ENCODE measurements at places on chromosomes 3 and 15.

GRCh38 chr3:142656575-142656974 lies 60.4 kb downstream of the PLS1 start:
- no peak for DNase-seq

- peak; percentile 88 for DNase-seq
These were observed 84.6 kb upstream of the DCBLD2 start for GRCh38 chr3:98986073-98986472.

DNA sequence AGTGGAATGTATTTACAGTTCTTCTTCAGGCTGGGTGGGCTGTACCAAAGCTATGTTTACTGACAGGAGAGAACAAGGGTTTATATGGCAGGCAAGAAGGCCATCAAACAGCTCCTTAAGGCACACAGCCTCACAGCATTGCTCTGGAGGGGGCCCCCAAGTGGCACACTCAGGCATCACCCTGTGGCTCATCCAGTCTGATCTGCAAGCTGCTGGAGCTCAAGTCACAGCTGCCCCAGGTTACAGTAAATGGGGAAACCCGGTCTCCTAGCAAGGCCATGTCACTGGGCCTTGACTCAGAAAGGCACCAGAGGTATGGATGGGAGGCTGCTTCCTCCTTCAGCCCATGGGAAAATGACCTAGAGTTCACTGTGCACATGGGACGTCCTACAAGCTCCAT lies 67.5 kb downstream of the TFG start:
- DNase-seq = no peak

GRCh38 chr3:183777016-183777618 lies 48.3 kb downstream of the MAP6D1 start:
- DNase-seq = no peak

DNA sequence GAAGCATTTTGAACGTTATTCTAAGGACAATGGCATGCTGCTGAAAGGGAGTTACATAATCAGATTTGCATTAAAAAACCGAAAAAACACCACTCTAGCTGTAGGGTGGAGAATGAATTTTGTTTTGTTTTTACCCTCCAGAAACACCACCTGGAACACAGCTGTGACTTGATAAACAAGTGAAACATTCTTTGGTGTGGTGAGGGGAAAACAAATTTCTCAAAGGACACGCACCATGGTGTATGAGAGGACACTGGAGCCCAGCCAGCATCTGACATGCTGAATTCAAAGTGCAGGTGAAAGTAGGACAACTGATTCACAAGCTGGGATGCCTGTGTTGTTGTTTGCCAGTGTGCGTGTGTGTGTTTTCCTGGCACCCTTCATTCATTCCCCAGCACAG lies 554.5 kb upstream of the TBL1XR1 start:
- DNase-seq = no peak

DNA sequence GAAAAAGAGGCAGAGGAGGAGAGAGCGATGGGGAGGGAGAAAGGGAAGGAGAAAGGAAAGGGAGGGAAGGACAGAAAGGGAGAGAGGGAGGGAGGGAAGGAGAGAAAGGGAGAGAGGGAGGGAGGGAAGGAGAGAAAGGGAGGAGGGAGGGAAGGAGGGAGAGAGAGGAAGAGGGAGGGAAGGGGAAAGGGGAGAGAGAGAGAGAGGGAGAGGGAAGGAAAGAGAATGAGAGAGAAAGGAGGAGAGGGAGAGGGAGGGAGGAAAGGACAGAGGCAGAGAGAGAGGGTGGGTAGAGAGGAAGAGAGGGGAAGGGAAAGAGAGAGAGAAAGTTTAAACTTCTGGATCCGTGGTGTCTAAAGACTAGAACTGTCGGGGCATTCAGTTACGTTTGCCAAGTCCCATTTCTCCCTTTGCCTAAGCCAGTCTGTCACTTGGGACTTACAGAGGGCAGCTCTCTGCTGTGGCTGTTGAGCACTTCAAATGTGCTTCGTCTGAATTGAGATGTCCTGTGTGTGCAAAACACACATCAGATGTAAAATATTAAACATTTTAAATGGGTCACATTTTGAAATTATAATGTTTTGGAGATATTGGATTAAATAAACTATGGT lies 62.6 kb downstream of the PLXNA1 start:
- DNase-seq = no peak

GRCh38 chr3:194691481-194692283 lies 6.0 kb downstream of the FAM43A start:
- DNase-seq = no peak

- DNase-seq = peak; percentile 85
These were observed 94.7 kb upstream of the TGFBR2 start for GRCh38 chr3:30511524-30512251.

DNA sequence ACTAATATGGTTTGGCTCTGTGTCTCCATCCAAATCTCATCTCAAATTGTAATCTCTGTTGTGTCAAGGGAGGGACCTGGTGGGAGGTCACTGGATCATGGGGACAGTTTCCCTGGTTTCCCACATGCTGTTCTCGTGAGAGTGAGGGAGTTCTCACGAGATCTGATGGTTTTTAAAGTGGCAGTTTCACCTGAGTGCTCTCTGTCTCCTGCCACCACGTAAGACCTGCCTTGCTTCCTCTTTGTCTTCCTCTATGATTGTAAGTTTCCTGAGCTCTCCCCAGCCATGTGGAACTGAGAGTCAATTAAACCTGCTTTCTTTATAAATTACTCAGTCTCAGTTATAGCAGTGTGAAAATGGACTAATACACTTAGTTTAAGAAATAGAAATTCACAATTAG lies 228.9 kb downstream of the CD47 start:
- DNase-seq = no peak

- DNase-seq = no peak
These were observed 74.2 kb upstream of the BHLHE40 start for GRCh38 chr3:4904811-4905695.

GRCh38 chr3:191362037-191362436 lies 31.7 kb upstream of the UTS2B start:
- no peak for DNase-seq

DNA sequence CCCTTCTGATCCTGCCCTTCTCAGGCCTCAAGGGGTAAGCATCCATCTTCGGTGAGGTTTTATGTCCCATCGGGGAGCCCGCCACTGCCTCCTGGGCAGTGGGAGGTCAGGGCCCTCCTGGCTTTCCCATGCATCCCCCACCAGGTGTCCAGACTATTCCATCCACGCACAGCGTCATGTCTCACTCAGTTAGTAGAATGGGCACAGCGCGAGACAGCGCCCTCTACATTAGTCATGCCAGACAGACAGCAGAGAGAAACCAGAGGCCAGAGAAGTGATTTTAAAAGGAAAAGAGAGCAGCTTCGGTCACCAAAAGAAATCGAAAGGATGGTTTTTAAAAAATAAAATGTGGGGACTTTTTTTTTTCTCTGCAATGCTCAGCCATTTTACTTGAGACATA lies 49.8 kb downstream of the ZDHHC3 start:
- no peak for DNase-seq

- DNase-seq = no peak
These were observed 127.0 kb upstream of the ROBO2 start for GRCh38 chr3:76912841-76913383.

- DNase-seq = no peak
These were observed 39.6 kb downstream of the GOLM2 start for GRCh38 chr15:44328135-44328534.

- no peak for DNase-seq
These were observed 95.9 kb upstream of the STT3B start for GRCh38 chr3:31436830-31437229.

DNA sequence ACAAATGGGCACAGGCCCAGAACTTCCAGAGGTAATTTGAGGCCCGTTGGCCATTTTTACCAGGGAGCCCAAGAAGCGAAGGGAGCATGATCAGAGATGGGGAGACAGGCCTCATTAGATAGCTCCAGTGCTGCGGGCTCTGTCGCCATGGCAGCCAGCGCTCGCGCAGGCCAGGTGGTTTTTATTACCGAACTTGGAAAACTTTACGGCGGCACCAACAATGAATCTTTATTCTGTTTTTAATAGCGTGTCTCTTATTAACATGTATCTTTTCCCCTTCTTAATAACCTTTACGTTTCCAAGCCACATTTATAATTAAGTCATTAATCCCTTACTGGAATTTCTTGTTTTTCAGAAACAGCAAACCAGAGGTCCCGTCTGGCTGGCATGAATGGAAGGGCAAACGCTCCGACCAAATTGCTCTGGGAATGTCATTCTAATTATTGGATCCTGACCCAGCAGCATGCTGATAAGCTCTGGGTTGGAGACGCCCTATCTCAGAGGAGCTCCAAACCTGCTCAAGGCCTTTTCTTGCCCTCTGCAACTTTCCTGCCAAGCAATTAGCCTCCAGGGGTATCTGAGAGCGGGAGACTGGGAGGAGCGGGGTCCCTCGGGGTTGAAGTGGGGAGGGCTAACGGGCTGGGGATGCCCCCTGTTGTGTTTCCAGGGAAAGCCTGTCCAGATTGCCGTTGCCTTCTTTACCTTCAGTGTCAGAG lies 256.4 kb downstream of the TLE3 start:
- no peak for DNase-seq

DNA sequence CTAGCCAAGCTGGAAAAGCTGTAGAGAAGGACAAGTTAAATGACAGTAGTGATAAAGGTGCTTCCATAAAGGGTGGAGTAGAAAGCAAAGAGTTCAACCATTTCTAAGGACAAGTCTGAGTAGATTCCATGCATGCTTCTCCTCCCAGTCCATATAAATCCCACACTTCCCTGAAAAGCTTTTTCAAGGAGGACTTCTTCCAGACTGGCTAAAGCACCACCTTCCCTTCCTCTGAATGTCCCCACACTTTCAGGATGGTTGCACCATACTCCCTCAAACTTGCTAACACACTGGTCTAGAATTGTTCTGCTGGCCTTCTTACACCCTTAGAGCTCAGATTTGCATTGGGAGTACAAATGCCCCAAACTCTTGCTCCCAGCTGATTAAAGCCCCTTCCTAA lies 40.9 kb downstream of the FBN1 start:
- DNase-seq = no peak

Data from GM04504 (cell line).